ENCODE measurements at places on chromosomes 6 and 20.

DNA sequence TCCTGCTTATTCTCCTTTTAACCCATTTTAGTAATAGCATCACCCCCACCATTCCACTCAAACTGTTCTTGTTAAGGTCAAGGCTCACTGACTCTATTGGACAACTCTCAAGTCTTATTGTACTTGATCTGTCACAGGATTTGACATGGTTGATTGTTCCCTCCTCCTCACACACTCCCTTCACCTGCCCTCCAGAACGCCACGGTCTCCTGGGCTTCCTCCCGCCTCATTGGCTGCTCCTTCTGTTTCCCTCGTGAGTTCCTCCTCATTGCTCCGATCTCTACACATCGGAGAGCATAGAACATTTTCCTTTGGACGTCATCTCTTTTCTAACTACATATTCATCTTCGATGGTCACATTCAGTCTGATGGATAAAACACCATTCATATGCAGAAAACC is 55.1 kb downstream of the STMND1 start:
- DNase-seq = no peak

GRCh38 chr6:91097364-91097763 is 510.5 kb upstream of the MAP3K7 start:
- DNase-seq = no peak

DNA sequence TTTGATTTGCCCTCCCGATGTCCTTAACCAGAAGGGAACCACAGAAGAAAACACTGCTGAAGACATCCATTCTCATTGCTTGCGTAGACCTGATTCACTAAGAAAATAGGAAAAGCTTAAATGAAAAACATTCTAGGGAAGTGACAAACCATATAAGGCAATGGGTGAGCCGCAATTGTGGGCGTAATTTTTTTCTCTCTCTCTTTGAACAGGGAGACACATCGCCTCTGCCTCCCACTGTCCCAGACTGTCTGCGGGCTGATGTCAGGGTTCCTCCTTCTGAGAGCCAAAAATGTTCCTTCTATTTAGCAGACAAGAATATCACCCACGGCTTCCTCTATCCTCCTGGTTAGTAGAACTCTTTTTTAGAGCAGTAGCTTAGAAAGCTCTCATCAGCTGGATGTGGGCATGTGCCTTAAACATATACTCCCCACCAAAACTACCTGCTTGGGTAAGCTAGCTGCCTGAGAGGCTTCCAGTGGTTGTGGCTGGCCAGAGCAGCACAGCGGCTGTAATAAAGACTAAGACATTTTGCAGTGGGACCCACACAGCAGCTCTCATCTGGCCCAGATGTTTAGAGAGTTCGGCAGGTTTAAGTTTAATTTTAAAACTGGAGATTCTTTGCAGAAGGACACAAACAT is 22.7 kb upstream of the CTAGE9 start:
- no peak for DNase-seq

- DNase-seq = peak; percentile 80
Measured at GRCh38 chr6:44002593-44003344, 124.5 kb downstream of the MRPL14 start.

GRCh38 chr6:148203970-148204369 is 138.7 kb upstream of the SASH1 start:
- peak; percentile 30 for DNase-seq

Measured in mesenchymal stem cell (in vitro differentiated cells and primary cell).